DMS79 (cell line): ENCODE measurements at places on chromosomes 7 and 10.

DNA sequence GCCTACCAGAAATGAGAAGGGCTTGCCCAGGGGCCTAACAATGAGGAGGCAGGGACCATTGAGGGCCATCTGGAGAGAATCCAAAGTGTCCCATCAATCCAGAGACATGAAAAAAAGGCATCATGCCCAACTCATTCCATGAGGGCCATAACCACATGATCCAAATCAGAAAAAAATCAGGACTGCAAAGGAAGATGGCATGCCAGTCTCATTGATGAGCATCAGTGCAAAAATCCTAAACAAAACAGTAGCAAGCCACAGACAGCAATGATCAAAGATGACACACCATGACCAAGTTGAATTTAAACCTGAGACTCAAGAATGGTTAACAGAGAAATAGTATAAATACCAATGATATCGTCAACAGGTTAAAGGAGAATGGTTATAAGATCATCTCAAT lies 7.0 kb upstream of the CYP3A4 start:
- no peak for DNase-seq

GRCh38 chr7:41334071-41334862 lies 368.6 kb downstream of the INHBA start:
- no peak for DNase-seq

GRCh38 chr10:101228966-101229265 lies 347 bp downstream of the LBX1 start:
- no peak for DNase-seq

- DNase-seq = no peak
Measured at GRCh38 chr10:109894516-109894915, 28.8 kb downstream of the XPNPEP1 start.

GRCh38 chr10:90960355-90960814 lies 39.5 kb upstream of the ANKRD1 start:
- DNase-seq = no peak

DNA sequence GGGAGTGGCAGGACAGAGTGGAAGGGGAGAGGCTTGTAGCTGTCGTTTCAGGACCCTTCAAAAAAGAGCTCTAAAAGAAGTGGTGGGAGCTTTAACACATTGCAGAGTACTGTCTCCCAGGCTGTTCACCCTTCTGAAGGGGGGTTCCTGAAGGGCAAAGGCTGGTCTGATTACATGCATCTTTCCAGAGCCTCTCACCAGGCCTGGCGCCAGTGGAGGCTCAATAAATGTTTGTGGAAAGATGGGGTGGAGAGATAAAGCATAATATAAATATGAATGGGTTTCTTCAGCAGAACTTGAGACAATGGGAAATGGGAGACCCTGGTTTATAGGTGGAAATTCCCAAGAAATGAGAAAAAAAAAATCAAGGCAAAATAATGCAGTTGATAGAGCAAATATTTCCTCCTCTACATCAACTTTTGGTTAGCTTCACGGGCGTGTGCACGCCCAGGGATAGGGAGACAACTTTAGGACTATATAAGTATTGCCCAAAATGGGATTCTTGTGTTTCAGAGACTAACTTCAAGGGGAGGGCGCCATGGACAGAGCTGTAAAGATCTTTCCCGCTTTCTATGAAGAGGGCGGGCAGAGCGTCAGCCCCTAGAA lies 613 bp upstream of the BUB3 start:
- DNase-seq = no peak

DNA sequence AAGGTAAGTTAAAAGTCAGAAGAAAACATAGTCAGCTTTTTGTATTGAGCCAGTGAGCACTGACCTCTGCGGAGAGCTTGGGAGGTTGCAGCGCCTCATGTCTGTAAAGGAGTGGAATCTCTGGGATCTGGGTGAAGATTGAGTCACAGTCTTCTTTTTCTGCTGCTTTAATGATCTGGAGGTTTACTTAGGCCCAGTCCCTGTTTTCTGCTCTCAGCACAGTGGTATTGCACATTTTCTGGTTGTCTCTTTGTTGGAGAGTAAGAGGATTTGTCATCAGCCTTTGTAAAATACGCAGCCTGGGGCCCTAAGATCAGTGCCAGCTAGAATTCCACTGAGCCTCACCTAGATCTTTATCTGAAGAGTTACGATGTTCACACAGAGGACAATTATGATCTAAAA lies 58.3 kb upstream of the GJD4 start:
- no peak for DNase-seq

GRCh38 chr7:43890468-43890867 lies 15.9 kb downstream of the URGCP start:
- DNase-seq = no peak

DNA sequence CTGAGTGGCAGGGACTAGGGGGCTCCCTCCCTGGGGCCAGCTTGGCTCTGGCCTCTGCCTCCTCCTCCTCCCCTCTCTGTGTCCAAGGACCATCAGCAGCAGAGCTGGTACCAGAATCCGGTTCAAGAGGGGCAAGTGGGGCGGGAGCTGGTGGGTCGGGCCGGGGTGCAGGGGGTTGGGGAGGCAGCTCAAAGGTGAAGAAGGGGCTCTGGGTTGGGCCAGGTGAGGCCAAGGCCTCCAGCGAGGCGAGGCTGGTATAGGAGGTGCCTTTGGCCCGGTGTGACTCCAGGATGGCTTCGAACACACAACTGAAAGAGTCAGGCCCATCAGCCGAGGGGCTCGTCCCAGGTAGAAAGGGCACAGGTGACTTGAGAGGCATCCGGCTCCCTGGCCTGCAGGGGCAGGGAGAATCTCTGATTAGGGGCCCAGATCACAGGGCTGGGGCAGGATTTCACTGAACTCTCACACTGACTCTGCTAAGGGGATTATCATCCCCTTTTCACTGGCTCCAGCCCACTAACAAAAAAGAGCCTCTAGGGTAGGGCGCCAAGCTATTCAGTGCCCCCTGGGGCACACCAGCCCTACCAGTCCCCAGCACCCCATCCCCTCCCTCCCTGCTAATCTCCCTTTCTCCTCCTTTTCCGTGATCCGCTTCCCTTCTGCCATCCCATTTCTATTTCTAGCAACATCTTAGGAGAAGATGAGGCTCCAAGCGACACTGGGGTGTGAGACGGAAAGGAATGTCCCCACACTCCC lies 4.6 kb downstream of the PSD start:
- no peak for DNase-seq

GRCh38 chr7:80907141-80907601 lies 11.7 kb downstream of the SEMA3C start:
- DNase-seq = peak; percentile 14

DNA sequence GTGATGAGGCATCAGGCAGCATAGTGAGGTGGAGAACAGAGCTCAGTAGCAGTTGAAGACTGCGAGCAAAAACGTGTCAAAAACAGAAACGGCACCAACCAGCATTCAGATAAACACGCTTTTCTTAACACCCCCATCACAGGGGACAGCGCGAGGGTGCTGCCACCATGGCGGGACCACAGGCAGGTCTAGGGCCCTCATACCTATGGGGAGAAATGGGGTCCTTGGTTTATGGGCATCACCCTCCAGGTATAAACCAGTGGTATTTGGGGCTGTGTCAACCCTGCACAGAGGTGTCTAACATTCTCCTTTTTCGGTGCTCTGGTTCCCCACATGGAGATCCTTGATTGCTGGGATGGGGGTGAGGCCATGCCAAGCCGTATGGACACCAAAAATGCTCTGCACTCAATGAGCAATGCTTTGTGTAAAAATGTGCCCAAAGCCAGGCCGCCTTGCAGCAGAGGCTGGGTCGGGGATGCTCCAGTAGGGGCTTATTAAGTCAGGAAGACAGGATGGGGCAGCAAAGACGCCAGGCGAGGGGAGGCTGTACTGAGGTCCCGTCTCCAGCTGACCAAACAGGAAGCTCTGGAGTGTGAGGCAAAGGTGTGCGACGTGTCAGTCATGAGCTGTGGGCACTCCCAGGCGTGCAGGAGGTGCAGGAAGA lies 191.5 kb downstream of the WDR37 start:
- DNase-seq = no peak
